ENCODE measurements at places on chromosomes 2 and 18.

- no peak for DNase-seq
These were observed 20.2 kb upstream of the DLX1 start for GRCh38 chr2:172065111-172065510.

- no peak for DNase-seq
These were observed 91.4 kb downstream of the ACSL3 start for GRCh38 chr2:222952204-222952603.

- no peak for DNase-seq
These were observed 44.9 kb downstream of the SOCS6 start for GRCh38 chr18:70333757-70334156.

DNA sequence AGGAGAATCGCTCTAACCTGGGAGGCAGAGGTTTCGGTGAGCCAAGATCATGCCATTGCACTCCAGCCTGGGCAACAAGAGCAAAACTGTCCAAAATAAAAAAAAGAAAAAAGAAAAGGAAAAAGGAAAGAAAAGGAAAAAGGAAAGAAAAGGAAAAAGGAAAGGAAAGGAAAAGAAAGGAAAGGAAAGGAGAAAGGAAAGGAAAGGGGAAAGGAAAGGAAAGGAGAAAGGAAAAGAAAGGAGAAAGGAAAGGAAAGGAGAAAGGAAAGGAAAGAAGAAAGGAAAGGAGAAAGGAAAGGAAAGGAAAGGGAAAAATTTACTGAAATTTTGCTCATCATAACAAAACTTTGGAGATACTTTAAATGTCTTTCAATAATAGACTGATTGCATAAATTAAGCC lies 391.3 kb upstream of the GYPC start:
- DNase-seq, result no peak

- DNase-seq, result no peak
These were observed 52.6 kb downstream of the ATIC start for GRCh38 chr2:215364157-215365155.

GRCh38 chr18:51342815-51343214 lies 145.3 kb upstream of the MEX3C start:
- peak; percentile 42 for DNase-seq

- DNase-seq, result peak; percentile 40
These were observed 37.6 kb upstream of the MGAT4A start for GRCh38 chr2:98768384-98769113.

DNA sequence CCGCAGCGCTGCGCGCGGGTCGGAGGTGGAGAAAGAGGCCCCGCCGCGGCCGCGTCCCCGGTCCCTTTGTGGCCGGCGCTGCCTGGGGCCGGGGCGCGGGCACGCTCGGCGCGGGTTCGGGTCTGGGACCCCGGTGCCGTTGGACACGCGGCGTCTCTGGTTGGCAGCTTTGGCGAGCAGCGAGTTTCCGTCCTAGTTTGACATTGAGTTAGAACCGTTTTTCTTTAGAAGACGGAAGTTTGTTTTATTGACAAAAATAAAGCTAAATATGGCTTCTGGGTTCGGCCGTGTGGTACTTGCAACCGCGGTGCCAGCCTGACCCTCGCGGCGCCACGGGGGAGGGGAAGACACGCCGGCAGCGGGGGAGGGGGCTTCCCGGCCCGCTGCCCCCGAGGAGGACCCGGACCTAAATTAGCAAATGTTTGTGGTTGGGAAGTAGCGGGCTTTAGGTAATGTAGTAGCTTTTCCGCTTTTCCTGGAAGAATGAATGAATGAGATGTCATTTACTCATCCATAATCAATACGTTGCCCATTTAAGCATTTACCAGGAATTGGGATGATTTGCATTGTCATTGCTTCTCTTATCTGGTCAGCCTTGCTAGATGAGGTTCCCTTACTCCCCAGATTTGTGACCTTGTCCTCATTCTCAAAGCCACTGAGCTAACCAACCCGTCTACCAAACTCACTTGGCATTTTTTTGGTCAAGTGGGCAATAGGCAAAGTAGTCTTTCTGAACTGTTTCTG lies 530 bp downstream of the GALNT1 start:
- peak; percentile 30 for DNase-seq

- DNase-seq, result no peak
These were observed 21.6 kb upstream of the SULT1C4 start for GRCh38 chr2:108355906-108356734.

DNA sequence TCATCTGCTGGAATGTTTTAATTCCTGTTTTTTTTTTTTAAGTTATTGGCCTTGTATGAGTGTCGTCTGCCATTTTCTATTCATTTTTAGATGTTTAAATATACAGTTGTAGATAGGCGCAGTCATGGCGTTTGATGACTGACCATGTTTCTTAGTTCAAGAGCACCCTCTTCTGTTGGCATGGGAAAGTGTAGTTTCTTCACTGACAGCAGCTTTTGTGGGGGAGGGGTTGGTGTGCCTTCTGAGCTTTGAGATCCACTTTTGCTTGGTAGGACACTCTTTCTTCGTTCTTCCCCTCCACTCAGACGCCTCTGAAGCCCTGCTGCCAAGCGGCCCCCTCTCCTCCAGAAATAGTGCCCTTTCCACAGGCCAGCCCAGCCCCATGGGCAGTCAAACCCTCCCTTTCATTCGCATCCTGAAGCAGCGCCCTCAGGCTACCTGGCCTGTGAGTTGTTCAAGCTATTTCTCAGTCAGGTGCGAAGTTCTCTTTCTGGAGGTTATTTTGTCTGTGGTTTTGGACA lies 492.0 kb downstream of the TNS1 start:
- DNase-seq, result peak; percentile 56

GRCh38 chr2:43345391-43345813 lies 119.0 kb upstream of the ZFP36L2 start:
- DNase-seq, result no peak

- DNase-seq, result peak; percentile 83
These were observed 410 bp upstream of the TGIF1 start for GRCh38 chr18:3449512-3450011.

DNA sequence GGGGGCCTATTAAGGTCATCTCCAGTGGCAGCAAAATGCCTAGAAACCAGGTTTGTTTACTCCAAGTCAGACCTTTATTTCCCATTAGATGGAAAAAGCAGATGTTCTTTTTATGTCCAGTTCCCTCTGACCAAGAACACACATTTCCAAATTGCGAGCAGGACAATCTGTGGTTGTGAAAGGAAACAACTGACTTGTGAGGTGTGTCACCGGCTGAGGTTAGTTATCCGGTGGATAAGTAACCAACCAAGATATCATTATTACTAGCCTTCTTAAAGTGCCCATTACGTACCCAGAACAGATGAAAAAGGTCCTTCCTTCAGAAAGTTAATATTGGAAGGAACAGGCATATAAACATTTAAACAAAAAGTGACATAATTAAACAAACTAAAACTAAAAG lies 112.9 kb downstream of the THADA start:
- no peak for DNase-seq

- DNase-seq, result no peak
These were observed 74.6 kb upstream of the OTOS start for GRCh38 chr2:240214790-240215675.

DNA sequence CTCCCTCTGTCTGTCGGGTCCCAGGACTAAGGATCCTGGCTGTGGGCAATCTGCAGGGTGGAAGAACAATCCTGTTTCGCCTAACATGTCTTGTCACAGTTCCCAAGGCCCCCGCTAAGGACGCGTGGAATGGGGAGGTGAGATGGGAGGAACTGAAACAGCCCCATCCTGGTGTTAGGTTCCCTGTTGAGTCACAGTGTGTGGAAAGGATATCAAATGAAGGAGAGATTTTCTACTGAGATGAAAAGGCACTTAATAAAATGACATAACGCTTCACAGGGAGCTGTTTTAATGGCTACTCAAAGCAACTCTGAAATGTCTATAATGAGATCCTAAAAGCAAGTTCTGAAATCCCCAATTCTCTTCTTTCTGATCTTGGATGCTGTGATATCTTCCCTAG lies 52.5 kb downstream of the RAB31 start:
- no peak for DNase-seq

GRCh38 chr2:125398738-125399524 lies 1257.0 kb upstream of the GYPC start:
- no peak for DNase-seq

DNA sequence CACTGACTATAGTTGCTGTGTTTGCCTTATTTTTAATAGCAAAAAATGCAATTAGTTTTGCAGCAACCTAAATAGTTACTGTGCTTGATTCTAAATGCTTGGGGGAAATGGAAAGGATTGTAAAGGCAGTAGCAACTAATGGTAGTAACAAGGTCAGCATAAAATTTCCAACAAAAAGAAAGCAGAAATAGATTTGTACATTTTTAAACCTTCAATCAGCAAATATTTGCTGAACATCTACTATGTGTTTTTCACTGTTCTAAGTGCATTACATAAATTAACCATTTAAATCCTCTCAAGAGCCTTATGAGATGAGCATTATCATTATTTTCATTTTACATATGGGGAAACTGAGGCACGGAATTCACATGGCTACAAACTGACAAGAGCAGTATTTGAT lies 308.0 kb upstream of the UBE2E3 start:
- DNase-seq, result no peak

- no peak for DNase-seq
These were observed 136.2 kb downstream of the THADA start for GRCh38 chr2:43459446-43460173.

- no peak for DNase-seq
These were observed at the start of gene LRRTM4 for GRCh38 chr2:77521931-77522470. LRRTM4 (minus strand) TSS chr2:77522376.

GRCh38 chr2:11795590-11795989 lies 49.2 kb downstream of the LPIN1 start:
- DNase-seq, result no peak

GRCh38 chr18:33560686-33561370 lies 17.2 kb upstream of the ASXL3 start:
- no peak for DNase-seq

- DNase-seq, result no peak
These were observed 199.2 kb downstream of the CAMKMT start for GRCh38 chr2:44560941-44561340.

DNA sequence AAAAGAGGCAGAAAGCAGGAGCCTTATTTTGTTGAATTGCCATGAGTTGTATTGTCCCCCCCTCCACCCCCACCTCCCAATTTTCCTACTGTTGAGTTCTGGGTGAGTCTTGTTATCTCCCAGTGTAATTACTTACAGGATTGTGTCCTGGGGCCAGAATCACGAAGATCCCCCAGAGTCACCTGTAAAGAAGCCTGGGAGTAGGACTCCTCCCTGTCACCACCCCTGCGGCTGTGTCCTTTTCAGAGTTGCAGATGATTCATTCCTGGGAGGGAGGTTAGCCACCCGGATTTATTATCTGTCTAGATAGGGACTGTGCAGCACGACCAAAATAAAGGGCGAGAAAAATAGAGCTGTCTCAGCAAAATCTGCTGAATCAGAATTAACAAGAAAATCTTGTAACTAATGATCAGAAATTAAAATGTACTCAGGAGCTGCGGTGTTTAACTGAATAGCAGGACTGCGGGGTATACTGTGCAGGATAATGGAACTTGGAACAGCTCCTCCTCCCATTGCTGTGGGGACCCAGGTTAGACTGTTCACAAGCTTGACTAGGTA lies 81.7 kb upstream of the CAPN13 start:
- DNase-seq, result no peak

DNA sequence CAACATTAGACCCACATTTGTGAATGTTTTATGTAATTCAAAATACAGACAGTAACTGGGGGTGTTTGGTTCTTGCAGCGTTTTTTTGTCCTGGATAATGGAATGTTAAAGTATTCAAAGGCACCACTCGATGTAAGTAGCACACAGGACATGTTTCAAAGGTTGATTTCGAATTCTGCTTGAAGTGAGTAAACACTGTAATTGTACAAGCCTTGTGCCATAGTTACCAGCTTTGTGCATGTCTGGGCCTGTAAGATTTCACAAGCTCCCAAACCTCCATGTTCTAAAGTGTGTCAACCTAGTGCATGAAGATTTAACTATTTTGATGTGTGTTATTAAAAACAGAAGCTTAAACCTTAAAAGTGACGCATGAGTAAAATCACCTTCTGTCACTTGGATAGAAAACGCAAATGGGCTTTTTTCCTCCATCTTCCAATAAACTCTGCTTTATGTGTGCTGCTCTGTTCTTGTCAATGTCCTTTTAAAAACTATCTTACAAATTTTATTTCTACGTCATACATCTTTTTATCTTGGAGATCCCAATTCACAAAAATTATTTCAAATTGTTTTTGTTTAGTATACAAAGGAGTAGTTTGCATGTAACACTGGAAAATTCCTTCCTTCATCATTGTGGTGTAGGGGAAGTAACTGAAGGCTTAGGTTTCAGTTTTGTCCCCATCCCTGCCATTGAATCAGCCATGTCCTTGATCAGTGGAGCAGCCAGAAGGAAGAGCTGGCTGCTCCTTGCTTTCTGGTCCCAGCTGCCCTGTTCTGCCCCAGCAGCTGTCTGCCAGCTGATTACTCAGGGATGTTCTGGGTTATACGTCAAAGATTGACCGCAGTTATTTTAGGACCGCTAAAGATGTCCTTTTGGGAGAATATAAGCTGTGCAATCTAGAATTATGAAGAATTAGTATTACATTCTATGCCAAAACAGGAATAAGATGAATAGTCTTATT lies 119.2 kb downstream of the PRKRA start:
- no peak for DNase-seq

- DNase-seq, result peak; percentile 6
These were observed 155.9 kb downstream of the ESCO1 start for GRCh38 chr18:21444465-21445212.

- DNase-seq, result no peak
These were observed 993.1 kb upstream of the TMEFF2 start for GRCh38 chr2:193187816-193188215.

GRCh38 chr2:235970204-235971040 lies 197.8 kb downstream of the GBX2 start:
- no peak for DNase-seq

DNA sequence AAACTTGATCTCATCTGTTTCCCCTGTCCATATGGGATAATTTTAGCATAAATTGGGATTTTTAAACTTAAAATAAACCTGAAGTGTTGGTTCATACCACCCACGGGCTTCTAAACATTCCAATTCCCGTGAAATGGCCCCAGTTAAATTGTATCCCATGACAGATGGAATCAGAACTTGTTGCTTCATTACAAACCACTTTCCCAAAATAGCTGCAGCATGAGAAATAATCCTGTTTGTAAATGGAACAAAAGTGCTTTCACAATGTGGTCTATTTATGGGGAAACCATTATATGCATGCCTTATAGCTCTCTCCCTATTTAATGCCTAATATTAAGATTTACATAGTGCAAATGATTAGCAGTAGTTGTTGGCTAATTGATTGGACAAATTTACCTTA lies 15.9 kb downstream of the SCG2 start:
- no peak for DNase-seq

DNA sequence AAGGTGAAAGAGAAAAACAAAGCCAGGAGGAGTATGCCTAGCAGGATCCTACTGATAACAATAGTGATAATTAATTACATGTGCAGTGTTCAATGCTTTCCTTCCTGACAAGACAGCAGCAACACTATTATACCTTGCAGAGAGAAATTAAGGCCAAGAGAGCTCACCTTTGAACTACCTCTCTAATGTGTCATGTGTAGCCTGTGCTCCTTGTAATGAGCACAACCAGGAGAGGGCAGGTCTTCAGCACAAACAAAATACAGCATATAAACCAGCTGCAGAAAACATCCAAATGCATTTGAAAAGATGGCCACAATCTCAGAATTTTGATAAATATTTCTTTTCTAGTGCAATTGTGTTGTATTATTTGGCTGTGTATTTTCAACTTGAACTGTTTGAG lies 1425.7 kb downstream of the DSC3 start:
- DNase-seq, result no peak

- no peak for DNase-seq
These were observed 38.9 kb downstream of the ZNF516 start for GRCh38 chr18:76456018-76456750.

- DNase-seq, result no peak
These were observed 33.9 kb upstream of the FOSL2 start for GRCh38 chr2:28358668-28359201.

- no peak for DNase-seq
These were observed 1058.5 kb downstream of the CBLN2 start for GRCh38 chr18:71485611-71486010.
